Germinal center (tissue), 1 donor: ENCODE measurements at places on chromosomes 11 and 22.
A peak's percentile ranks its signal among the peaks of the same experiment; 100 is the strongest.

GRCh38 chr11:114291381-114291780, 4.8 kb upstream of the NNMT start:
- no peak for DNase-seq

DNA sequence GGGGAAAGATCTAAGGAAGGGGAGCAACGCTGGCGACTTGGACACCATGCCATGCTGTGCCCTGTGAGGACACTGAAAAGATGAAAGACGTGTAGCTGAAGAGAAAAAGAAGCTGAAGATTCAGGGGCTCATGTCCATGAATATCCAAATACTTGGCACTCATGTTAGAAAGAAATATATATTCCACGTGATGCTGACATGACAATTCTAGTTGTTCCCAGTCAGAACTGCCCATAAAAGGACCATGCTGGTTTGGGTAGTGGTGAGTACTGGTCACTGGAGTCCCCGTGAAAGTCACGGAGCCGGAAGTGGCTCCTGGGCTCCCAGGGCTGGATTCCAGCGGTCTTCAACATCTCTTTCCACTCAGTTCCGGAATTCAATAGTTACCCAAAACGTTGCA, 9.9 kb downstream of the MS4A15 start:
- DNase-seq = no peak

GRCh38 chr11:79393362-79394043, 47.3 kb downstream of the TENM4 start:
- no peak for DNase-seq

GRCh38 chr22:46054091-46055073, 77.4 kb upstream of the WNT7B start:
- peak; percentile 59 for DNase-seq

- DNase-seq = no peak
Observed at GRCh38 chr22:36015155-36015810, 13.3 kb downstream of the RBFOX2 start.

GRCh38 chr11:19777039-19777376, 64.4 kb downstream of the NAV2 start:
- DNase-seq = no peak

GRCh38 chr11:65962141-65962564, 619 bp downstream of the SART1 start:
- no peak for DNase-seq

DNA sequence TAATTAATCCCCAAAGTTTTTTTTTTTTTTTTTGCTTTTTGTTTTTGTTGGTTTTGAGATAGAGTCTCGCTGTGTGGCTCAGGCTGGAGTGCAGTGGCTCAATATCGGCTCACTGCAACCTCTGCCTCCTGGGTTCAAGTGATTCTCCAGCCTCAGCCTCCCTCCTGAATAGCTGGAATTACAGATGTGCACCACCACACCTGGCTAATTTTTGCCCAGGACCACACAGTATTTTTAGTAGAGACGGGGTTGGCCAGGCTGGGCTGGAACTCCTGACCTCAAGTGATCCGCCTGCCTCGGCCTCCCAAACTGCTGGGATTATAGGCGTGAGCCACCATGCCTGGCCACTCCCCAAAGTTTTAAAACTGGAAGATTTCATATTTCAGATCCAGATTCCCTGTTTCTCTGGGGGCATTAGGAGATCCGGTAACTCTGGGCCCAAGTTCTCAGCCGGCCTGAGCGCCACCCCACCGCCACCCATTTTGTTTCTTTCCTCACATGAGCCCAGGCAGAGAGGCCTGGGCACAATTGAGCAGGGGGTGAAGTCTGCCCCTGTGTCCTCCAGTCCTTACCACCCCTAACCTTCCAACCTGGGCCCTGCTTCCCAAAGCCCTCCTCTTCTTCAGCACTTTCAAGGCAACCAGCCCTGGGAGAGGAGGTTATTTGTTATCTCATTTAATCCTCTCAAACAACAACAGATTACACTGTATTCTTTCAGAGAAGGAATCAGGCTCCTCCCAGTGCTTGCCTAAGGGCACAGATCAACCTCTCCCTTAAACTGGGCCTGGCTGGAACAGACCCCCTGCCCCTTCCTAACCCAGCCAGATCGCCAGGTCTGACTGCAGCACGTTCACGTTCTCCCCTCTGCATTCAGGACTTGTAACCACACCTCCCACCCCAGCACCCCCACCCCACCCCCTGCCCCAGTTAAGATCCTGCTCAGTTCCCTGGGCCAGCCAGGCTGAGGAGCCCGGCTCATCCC, 1.9 kb upstream of the CSNK1E start:
- DNase-seq = no peak

DNA sequence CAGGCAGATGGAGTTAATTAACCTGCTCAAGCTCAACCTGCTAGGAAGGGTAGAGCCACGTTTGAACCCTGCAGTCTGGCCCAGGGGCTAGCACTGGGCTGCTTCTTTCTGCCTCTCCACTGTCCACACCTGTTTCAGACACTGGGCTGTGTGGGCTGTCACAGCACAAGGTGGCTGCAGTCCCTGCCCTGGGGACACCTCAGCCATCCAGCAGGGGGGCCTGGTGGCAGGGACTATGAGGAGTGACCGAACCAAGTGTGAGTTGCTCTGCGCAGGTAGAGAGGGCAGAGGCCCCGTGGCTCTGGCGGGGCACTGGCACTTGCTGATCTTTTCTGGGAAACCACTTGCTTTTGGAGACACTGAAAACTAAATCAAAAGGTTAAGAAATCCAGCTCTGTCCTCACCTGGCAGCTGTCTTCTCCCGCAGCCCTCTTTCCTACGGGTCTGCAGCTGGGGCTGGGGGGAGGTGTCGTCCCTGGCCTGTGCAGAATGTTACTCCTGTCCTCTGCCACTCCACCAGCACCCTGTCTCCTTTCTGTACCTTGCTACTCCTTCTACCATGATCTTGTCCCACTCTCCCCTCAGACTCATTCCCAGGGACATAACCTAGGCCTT, 5.8 kb downstream of the BAD start:
- DNase-seq = no peak

GRCh38 chr11:12123799-12124198, 13.4 kb downstream of the MICAL2 start:
- no peak for DNase-seq

GRCh38 chr11:60944490-60945294, 7.3 kb downstream of the SLC15A3 start:
- DNase-seq = no peak

- DNase-seq = no peak
Observed at GRCh38 chr11:10920205-10920604, 62.4 kb upstream of the ZBED5 start.

GRCh38 chr11:72293910-72294615, 50.1 kb upstream of the PHOX2A start:
- DNase-seq = no peak

- DNase-seq = no peak
Observed at GRCh38 chr22:37433786-37434185, 6.5 kb upstream of the ELFN2 start.

- no peak for DNase-seq
Observed at GRCh38 chr22:19905347-19906276, 36.0 kb upstream of the COMT start.

- no peak for DNase-seq
Observed at GRCh38 chr11:57322256-57323166, 2.2 kb downstream of the TNKS1BP1 start.

DNA sequence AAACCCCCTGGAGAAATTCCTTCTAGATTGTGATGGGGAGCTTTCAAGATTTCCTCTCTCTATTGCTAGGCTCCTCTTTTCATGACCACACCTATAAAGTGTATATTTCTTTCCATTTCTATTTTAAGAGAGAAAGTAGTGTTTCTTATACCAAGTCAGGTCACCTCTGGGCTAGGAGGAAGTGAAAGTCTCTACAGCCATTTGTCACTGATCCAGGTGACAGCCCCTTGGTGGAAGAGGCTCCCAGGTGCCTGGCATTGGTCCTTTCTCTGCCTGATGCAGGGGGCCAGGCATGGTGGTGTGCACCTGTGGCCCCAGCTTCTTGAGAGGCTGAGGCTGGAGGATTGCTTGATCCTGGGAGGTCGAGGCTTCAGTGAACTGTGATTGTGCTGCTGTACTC, 64.7 kb downstream of the DHCR7 start:
- peak; percentile 62 for DNase-seq

DNA sequence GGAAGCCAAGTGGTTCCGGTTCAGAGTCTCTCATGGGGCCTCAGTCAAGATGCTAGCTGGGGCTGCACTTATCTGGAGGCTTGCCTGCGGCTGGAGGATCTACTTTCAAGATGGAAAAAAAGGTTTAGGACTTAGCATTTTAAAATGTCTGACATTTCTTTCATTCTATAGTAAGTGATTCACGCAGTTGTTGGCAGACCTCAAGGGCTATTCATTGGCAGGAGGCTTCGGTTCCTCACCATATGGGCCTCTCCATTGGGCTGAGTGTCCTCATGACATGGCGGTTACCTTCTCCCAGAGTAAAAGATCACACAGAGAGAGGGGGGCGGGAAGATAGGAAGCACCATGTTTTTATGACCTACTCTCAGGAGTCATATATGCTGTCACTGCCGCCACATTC, 298.0 kb upstream of the PLET1 start:
- no peak for DNase-seq

DNA sequence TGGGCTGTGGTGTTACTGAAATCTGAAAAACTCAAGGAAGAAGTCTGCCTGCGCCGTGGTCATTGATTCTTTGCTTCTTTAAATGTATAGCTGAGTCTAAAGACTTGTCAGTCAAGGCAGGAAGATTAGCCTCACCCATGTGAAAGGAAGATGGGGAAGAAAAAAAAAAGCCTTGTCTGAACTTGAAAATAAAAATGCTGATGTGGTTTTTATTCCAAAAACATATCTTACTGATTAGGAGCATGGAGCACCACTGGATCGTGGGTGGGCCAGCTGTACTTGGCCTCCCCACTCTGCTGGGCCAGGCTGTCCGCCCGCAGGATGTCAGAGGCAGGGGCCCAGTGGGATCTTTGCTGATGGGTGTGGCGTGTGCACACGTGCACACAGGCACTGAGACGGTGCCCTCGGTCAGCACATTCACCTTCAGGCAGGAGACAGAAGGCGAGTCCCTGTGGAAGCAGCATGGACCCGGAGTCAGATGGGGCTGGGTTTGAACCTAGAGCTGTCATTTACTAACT, 111.9 kb downstream of the WNT7B start:
- DNase-seq = no peak

GRCh38 chr11:44033856-44034255, 13.9 kb upstream of the ACCSL start:
- no peak for DNase-seq

- DNase-seq = no peak
Observed at GRCh38 chr22:20580179-20580578, 72.8 kb downstream of the MED15 start.

GRCh38 chr11:62921201-62921572, at the start of gene CHRM1:
TSS of gene CHRM1 (minus strand) at chr11:62921363. CDS start at chr11:62911100, 10,263 bp downstream.
- DNase-seq = no peak

DNA sequence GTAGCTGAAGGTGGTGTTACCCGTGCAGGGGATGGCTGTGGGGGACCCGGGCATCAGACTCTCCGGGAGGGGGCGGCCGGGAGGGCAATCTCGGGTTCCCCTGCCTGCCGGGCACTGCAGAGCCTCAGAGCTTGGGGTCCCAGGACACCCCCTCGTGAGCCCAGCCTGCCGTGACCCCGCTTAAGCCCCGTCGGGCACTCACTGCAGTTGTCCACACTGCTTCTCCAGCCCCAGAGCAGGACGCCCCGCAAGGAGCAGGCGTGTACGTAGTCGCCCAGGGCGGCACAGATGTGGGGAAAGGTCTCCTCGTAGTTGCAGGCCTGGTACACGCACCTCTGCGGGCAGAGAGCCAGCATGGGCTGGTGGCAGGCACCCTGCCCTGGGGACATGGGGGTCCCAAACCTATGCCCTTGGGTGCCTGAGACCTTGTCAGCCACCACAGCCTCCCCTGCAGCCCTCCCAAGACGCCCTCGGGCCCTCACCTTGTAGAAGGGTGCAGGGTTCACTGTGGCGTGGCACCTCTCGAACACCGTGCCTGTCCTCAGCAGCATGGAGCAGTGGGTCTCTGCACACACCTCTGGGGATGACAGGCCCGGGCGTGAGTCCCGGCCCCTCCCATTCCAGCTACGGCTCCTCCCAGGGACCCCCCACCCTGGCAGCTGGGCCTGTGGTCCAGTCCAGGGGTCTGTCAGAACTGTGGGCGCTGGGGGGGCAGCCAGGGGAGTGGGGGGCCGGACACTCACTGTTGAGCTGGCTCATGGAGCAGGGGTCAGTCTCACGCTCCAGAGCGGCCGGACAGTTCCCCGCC, 8.8 kb downstream of the MUC6 start:
- DNase-seq = no peak

GRCh38 chr11:134802116-134802515, 390.1 kb upstream of the B3GAT1 start:
- no peak for DNase-seq

DNA sequence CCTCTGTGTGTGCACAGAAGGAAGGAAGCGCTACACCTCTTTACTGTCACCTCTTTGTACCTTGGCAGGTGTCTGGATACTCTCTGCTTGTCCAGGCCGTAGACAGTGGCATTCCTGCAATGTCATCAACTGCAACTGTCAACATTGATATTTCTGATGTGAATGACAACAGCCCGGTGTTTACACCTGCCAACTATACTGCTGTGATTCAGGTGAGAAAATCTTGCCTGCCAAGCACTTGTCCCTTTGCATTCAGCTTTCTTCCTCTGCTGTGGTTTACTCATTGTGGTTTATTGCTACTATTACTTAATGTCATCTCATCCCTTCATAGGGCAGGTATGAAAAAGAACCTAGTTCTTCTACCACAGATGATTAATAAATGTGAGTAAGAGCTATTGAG, 131.9 kb upstream of the MTNR1B start:
- DNase-seq = no peak

- no peak for DNase-seq
Observed at GRCh38 chr11:128814856-128815705, 52.0 kb downstream of the KCNJ1 start.

GRCh38 chr11:121293288-121293594, 670 bp downstream of the SC5D start:
- DNase-seq = no peak

DNA sequence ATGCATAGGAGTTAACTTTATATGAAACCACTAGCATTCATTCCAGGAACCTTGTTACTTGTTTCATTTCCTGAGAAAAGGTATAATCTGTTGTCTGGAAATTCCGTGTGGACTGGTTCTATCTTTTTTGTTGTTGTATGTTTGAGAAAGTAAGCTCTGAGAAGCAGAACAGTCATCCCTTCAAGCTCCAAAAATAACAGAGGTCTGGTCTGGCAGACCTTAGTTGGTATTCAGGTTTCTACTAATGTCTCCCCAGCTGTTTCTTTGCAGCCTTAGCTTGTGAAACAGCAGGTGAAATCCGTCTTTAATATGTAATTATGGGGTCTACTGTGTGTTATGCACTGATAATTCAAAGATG, 2.4 kb downstream of the RNF121 start:
- DNase-seq = no peak
